ENCODE measurements at places on chromosomes 2 and 18.
A peak's percentile ranks its signal among the peaks of the same experiment; 100 is the strongest.

- no peak for DNase-seq
These were observed 1.5 kb downstream of the CIDEA start for GRCh38 chr18:12255626-12256026.

GRCh38 chr2:176239031-176239430 is 30.2 kb upstream of the MTX2 start:
- no peak for DNase-seq

DNA sequence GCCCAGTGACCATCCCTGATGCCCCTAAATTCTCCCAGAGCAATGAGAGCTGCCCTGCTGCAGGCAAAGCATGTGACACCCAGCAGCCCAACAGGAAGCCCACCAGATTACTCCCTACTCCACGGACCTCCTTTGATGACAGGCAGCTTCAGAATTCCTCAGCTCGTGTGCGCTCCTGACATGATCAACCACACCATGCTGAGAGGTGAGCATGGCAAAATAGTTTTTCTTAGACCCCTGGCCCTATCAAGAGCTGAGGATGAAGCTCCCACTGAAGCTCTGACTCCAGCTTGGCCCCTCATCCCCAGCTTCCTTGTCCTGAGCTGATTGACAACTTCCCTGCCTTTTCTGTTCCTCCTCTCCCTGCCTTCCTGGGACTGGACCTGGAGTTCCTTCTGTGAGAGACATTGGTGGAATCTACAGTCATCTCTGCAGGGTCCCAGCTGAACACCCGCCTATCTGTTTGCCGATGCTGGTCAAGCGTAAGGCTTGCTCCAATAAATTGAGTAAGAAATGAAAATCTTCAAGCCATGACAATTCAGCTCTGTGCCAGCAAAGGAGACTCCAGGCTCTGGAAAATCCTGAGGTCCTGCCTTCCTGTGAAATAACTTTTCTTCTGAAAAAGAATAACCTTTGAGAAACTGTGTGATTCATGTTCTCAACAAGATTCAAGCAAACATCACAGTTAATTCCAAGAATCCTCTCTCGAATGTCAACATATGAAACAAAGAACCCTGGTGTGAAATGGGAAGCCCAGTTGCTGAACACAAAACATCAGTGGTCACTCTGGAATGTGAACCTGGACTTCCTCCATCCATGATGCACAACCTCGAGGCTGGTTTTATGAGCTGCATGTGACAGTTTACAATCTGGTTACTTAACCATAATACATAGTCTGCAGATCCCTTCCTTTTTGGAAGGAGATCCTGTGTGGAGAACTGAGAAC is 201.1 kb downstream of the SPP2 start:
- DNase-seq = no peak

DNA sequence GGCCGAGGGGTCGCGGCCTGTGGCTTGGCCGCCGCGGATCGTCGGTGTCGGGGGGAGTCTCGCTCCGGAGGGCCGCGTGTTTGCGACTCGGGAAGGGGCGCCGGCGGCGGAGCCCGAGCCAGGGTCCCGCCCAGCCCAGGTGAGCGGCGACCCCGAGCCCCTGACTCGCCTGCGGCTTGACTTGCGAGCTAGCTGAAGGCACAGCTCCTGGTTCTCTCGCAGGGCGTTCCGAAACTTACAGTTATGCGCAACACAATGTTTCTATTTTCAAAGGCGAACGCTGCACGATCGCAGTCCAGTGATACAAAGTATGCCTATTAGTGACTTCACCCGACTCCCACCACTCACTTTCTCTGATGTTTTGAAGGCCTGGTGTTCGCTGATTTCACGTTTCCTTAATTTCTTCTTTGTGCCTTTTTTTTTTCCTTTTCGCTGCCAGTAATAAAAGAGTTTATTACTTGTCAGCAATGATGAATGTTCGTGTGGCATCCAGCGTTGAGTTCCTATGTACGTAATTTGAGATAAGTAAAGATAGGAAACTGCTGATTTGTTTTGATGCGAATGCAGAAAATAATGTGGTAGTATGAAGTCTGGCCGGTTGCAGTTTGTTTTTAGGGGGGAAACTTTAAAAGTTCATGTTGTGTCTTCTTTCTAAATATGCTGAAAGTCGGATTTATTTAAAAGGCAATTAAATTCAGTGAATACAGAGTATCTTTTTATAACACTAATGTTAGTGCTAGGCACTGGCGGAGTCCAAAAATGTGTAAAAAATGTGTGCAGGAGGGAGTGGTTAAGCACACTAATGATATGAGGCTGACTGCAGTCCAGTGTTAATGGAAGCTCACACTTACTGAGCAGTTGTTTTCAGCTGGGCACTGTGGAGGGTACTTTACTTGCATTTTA is 706 bp downstream of the UBXN2A start:
- peak; percentile 18 for DNase-seq

- no peak for DNase-seq
These were observed 300.4 kb upstream of the KCNH7 start for GRCh38 chr2:163138947-163139346.

DNA sequence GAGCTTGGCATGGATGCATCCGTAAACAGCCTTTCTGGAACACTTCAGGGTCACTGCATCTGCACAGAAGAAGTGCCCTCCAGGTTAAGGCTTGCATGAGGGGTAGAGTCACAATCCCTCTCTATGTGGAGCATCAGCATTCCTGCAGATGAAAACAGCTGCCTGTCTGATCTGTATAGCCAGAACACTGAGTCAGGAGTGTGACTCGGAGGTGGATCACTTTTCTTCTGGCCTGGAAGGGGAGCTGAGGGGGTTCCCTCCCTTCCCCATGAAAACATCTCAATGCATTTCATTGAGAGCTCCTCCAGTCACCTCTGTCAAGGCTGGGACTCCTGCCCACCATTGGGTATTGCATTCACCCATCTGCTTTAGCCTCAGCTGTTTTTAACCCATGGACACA is 72.5 kb upstream of the SERPINE2 start:
- no peak for DNase-seq

DNA sequence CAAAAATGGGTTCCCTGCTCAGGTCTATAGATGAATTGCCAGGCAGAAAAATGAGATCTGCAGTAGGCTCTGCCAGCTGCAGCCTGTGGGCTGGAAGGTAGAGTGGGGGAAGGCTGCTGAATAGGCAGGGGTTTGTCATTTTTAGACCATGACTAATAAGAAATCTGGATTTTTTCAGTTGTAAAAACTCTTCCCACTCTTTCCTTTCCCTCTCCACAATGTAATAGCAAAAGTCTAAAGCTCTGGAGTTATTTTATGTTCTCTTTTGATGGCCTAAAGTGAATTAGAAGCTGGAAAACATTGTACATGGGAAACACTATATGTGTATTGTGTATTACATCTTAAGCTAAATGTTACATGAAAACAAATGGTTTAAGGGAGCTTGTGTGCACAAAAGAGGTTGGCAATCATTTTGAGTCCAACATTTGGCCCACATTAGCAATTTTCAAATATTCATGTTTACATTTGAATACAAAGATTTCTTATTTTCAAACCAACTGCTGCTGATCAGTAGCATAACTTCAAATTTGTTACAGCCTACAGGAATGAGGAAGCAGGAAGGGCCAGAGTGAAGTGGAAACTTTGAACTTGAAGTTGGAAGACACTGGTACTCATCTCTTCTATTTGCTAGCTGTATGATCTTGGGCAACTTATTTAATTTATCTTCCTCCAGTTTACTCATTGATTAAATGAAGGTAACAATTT is 407.1 kb downstream of the SLC4A3 start:
- DNase-seq = no peak

- no peak for DNase-seq
These were observed 79.5 kb downstream of the INPP4A start for GRCh38 chr2:98524168-98524567.

- no peak for DNase-seq
These were observed 557 bp upstream of the DSG2 start for GRCh38 chr18:31497404-31497835.

GRCh38 chr2:109164739-109165221 is 35.8 kb downstream of the SH3RF3 start:
- DNase-seq = no peak

DNA sequence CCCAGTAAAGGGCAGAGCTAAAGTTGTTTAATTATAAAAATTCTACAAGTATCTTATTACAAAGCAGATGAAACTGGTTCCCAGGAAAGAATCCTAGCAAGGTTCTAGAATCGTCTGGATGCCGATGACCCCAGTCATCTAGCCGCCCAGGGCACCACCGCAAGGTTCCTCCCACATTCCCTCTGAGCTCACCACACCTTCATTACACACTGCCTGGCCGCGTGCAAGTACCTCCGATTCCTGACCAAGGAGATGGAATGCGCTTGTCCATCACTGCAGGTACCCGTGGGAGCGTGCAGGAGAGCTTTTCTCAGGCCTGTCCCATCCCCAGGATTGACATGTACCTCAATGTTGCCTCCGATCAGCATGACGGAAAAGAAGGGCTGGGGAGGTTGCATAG is 158.5 kb downstream of the LAMA1 start:
- DNase-seq = no peak

- DNase-seq = no peak
These were observed 8.3 kb upstream of the CHST10 start for GRCh38 chr2:100425573-100426383.

GRCh38 chr18:77560341-77560992 is 310.8 kb downstream of the GALR1 start:
- DNase-seq = no peak

DNA sequence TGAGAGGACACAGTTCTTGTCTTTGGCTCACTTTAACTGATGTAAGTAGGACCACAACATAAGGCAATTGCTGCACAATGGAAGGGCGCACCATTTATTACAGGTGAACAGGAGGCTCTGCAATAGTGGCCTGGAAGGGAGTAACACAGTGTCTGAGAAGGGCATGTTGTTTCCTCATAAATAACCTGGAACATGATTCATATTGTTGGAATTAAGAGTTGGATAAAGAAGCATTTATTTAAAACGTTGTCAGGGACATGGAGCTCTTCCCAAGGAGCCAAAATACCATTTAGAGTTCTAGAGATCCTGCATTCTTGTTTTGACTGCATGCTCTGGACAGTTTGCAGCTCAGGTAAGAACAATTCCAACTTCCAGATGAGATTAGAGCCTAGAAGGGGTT is 110.4 kb downstream of the PLCL1 start:
- DNase-seq = no peak

- no peak for DNase-seq
These were observed 100.9 kb downstream of the FHOD3 start for GRCh38 chr18:36398419-36398818.

GRCh38 chr2:84603911-84604310 is 87.6 kb downstream of the DNAH6 start:
- DNase-seq = no peak

All from NCI-H1417 treated with DMSO at 0.1 percent for 48 hours (cell line).